Stimulated activated CD4-positive, alpha-beta T cell treated with anti-CD3 and anti-CD28 coated beads, TNF-alpha, amount 100 ng/mL, for 1 hour (primary cell): ENCODE measurements at places on chromosomes 1 and 21.

GRCh38 chr1:229086091-229086490 is 184.8 kb upstream of the RAB4A start:
- DNase-seq = no peak

DNA sequence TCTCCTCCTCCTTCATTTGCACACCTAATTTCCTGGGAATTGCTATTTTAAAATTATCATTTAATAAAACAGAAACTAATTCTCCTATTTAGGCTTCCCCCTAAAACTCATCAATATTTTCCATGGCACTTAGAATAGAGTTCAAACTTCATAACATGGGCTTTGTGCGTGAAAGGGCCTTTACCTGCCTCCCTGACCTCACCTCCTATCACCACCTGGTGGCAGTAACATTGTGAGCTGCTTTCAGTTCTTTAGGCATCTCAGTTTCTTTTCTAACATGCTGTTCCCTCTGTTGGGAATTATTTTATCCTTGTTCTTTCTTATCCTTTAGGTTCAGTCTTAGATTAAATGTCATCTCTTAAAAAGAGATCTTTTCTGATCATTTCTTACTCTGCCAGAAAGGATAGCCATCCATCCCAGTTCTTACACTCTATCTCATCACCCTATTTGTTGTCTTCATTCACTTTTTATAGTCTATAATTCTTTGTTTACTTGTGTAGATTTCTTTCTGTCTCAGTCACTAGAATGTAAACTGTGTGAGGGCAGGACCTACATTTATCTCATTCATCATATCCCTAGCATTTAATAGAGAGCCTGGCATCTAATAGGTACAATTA is 133.8 kb upstream of the KIAA1614 start:
- DNase-seq = no peak

DNA sequence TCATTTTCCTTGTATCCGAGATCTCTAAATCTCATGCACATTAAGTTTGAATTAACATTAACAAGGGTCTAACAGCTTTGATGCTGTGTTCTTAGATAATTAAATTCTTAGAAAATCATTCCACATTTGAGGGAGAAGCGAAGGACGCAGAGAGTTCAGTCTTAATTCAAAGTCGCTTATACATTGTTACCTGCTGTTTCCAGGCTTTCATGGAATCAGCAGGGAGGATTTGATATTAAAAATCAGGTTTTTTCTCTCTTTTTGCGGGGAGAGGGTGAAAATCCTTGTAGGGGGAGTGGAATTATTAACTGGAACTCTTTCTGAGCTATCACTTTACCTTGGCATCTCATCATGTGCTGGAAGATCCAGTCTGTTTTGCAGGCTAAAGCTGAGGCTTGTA is 27.7 kb upstream of the DAB1 start:
- no peak for DNase-seq

- DNase-seq = no peak
Measured at GRCh38 chr1:205950280-205950679, 7.0 kb upstream of the SLC26A9 start.

GRCh38 chr1:152768847-152769533 is 6.0 kb upstream of the LCE1F start:
- no peak for DNase-seq

GRCh38 chr1:233993651-233994050 is 89.2 kb downstream of the SLC35F3 start:
- no peak for DNase-seq

DNA sequence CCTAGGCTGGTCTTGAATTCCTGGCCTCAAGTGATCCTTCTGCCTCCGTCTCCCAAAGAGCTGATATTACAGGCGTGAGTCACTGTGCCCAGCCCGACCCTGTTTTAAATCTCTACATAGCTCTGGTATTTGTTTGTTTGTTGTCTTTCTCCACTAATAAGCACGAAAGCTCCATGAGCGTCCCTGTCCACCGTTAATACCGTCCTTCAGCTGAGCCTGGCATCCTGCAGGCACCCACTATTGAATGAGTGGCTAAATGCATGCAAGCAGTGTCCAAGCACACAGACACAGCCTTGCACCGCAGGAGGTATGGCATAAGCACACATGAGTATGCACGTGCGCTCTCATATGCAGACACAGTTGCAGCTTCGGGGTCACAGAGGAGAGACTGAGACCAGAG is 4.5 kb upstream of the COL16A1 start:
- no peak for DNase-seq

DNA sequence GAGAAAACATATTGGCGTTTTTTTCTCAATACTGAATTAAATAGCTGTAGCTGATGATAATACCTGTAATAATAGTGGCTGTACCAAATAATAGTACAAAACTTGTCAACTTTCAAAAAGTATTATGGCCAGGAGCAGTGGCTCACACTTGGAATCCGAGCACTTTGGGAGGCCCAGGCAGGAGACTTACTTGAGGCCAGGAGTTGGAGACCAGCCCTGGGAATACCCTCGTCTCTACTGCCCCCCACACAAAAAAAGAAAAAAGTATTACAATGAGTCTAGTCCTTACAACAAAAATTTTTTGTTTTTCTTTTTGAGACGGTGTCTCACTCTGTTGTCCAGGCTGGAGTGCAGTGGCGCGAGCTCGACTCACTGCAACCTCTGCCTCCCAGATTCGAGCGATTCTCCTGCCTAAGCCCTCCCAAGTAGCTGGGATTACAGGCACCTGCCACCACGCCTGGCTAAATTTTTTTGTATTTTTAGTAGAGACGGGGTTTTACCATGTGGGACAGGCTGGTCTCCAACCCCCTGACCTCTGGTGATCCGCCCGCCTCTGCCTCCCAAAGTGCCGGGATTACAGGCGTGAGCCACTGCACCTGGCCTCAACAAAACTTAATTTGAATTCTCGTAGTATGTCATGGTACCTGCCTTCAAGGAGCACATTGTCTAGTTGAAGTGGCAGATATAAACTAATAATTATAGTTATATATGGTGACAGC is 1.4 kb downstream of the RBBP4 start:
- DNase-seq = no peak
